NCI-H2107 (cell line): ENCODE measurements at places on chromosomes 4 and X.

DNA sequence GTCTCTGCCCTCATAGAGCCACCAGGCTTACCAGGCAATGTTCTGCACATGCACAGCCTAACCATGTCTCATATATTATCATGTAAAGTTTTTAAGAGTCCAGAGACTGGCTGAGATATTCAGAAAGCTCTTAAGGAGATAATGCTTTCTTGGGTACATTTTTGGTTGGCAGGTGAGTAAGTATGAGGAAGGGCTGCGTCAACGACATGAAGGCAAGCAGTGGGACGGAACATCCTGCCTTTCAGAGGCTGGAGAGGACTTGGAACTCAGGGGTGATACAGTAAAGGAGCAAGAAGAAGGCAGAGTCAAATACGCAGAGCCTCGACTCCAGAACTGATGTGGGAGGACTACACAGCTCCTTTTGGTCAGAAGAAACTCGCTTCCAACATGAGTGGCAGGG lies 74.8 kb upstream of the MTNR1A start:
- no peak for DNase-seq

DNA sequence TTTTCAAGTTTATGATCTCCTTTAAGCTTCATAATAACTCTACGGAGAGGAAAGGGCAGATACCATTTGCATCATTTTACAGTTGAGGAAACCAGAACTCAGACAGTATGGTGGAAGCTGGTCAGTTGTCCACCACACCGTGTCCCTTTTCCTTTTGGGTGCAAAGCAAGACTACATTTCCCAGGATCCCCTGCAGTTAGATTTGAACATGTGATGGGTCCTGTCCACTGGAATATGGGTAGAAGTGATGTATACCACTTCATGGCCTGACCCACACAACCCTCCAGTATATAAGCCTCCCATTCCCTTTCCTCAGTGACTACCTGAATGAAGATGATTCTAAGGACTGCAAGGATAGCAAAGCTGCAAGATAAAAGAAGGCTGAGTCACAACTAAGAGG lies 74.7 kb downstream of the BEND2 start:
- DNase-seq, result no peak

GRCh38 chr4:145937971-145938611 lies 532 bp downstream of the ZNF827 start:
- no peak for DNase-seq

GRCh38 chr4:138445098-138445497 lies 202.9 kb upstream of the SLC7A11 start:
- no peak for DNase-seq

GRCh38 chr4:98754736-98755135 lies 96.3 kb upstream of the TSPAN5 start:
- DNase-seq, result no peak

DNA sequence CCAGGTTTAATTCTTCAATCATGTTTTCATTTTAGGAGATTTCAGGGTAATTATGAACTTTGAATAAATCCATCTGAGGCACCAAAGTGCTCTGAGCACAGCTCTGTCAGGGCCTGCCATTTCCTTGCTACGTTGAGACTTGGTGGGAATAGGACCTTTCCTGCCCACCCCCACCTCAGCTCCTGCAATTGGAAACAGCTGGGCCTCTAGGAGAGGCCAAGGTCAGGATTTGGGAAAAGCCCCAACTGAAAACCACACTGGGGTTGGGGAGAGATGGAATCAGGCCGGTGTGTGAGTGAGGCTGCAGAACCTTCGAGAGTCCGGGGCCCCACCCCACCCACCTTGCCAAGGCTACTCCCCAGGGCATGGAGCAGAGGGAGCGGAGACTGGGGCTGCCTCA lies 212.7 kb upstream of the BCOR start:
- DNase-seq, result no peak

DNA sequence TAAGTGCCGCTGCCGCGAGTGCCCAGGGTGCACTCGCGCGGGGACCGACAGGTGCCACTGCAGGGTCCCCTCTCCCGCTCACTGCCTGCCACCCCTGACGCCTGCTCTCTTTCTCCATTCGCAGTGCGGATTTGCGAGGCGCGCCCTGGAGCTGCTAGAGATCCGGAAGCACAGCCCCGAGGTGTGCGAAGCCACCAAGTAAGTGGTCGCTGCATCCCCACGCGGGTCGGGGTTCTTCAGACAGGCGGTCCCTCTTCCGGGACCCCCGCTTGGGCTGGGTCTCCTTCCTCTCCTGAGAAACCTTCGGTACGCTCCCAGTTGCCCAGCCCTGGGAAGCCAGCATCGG lies 547 bp downstream of the GUCY1A1 start:
- DNase-seq, result no peak

DNA sequence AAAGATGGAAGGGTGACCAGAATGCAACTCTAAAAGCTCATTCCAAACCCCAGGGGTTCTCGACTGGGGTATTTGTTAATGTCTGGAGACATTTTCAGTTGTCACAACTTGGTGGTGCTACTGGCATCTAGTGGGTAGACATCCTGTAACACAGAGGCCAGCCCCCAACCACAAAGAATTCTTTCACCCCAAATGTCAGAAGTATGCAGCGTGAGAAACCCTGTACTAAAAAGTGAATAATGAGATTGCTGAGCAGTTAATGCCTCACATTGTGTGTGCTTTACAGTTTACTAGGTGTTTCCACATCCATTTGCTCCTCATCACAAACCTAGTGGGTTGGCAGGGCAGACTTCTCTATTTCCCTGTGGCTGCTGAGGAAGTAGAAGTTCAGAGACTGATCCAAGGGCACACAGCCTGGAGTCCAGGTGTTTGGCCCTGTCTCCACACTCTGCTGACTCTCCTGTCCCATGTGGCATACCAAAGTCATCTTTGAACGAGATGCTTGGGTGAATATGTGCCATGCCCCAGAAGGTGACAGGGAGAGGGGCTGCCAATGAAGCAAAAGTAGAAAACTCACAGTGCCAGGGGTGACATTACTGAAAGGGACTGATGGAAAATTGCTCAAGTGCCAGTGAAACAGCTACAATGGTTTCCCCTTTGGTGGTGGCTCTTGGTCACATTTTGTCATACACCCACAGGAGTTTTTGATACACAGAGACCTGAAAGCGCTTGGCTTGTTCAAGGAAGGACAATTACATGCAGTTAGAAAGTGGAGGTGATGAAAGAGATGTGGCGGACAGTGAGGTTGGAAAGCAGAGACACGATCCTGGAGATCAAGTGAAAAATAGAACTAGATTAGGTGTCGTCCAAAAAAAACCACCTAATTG lies 10.1 kb upstream of the TMEM154 start:
- DNase-seq, result no peak

DNA sequence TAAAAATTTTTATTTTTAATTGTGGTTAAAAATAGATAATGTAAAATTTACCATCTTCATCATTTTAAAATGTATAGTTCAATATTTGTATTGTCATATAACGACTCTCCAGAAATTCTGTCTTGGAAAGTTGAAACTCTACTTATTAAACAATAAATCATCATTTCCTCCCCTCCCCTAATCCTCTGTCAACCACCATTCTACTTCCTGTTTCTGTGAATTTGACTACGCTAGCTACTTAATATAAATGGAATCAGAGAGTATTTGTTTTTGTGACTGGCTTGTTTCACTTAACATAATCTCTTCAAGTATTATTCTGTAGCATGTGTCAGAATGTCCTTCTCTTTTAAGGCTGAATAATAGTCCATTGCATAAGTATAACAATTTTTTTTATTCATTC lies 729.0 kb upstream of the AADAT start:
- no peak for DNase-seq

- no peak for DNase-seq
Measured at GRCh38 chrX:72120837-72121236, 10.9 kb downstream of the RTL5 start.

DNA sequence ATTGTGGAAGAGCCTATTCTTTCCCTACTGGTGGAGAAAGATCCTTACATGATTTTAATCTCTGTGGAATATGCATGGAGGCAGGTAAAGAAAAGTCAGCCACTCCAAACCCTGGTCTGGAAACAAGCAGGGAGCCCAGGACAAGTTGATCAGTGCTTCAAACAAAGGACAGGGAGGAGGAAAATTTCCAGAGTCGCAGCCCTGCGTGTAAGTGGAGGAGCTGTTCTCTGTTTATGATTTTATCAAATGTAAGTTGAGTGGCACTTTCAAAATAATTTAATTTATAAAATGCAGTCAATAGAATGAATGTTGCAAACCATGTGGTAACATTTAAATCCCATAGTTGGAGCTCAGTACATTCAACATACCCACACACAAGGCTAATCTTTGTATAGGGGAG lies 57.0 kb downstream of the SLC34A2 start:
- no peak for DNase-seq

- DNase-seq, result no peak
Measured at GRCh38 chr4:129623233-129623875, 527.4 kb downstream of the C4orf33 start.

- DNase-seq, result no peak
Measured at GRCh38 chr4:14452001-14452400, 550.3 kb upstream of the CPEB2 start.

GRCh38 chr4:14977830-14978229 lies 24.5 kb upstream of the CPEB2 start:
- DNase-seq, result no peak

- DNase-seq, result no peak
Measured at GRCh38 chrX:149495573-149496071, 9.5 kb downstream of the IDS start.

DNA sequence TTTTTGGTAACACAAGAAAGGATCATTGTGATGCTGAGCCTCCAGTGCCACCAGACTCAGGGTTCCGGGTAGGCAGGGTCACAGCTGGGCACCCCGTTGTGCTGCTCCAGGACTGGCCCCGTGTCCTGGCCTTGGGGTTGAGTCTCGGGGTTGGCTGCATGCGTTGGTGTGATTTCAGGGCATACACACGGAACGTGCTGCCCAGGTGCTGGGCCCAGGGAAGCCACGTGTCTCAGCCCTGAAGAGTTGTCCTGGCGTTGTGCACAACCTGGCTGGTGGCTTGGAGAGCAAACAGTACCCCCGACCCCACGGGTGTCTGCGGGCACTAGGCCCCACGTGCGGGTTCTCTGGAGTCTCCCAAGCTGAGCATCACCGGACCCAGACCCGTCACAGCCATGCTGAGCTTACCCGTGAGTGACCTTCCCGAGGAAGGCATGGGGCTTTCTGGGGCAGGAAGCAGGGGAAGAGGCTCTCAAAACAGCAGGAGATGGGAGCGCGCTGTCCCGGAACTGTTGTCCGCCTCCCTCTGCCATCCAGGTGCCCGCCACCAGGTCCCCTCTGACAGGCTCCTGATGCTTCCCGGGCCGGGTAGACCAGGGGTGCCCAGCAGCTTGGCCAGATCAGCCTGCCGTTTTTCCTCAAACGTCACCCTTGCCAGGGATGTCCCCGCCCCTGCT lies 66.1 kb upstream of the ENPP6 start:
- no peak for DNase-seq

DNA sequence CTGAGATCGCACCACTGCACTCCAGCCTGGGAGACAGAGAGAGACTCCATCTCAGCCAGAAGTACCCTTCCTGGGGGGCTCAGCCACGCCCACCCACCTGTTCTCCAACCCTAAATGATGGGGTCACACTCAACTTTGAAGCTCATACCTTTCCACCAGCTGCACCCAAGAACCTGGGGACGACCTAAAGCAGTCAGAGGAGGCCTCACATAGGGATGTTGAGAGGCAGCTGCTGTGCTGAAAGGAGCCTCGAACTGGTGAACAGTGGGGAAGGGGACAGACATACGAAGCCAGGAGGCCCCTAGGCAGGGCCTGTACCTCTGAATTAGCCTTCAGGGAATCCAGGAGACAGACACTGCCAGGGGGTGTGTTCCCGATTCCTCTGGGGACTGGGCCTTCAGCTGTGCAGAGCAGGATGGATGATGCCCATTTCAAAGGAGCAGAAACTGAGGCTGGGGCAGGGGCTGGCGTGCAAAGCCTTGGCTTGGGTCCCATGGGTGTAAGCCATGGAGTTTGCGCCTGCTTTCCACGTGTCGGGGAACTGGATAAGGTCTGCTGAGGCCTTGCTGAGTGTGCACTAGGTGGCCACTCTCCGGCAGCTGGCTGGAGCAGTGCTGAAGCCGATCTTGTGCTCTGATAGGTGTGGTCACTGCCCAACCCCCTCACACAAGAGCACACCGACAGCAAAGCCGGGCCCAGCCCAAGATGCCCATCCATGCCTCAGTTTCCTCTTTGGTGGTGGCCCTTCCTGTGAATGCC lies 130.8 kb downstream of the CPZ start:
- DNase-seq, result no peak

DNA sequence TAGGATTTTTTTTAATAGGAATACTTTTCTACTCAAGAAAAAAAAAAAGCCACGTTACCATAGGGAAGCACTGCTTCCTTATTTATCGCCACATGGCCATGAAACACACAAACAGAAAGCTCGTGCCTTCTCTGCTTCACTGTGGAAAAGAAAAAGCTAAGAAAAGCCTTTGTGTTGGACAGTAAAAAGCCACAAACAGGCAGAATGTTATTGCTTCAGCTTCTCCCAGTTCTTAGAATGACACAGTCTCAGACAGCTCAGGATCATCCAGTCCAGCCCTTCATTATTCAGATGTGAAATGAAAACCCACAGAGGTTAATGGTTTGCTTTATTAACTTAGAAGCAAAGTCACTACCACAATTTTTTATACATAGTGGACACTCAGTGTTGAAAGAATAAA lies 181.6 kb upstream of the NOCT start:
- DNase-seq, result no peak

- DNase-seq, result no peak
Measured at GRCh38 chrX:47235691-47236103, 2.9 kb downstream of the USP11 start.

GRCh38 chr4:23773884-23774636 lies 115.8 kb downstream of the PPARGC1A start:
- no peak for DNase-seq

- DNase-seq, result no peak
Measured at GRCh38 chr4:101127176-101127790, 220.0 kb downstream of the PPP3CA start.

DNA sequence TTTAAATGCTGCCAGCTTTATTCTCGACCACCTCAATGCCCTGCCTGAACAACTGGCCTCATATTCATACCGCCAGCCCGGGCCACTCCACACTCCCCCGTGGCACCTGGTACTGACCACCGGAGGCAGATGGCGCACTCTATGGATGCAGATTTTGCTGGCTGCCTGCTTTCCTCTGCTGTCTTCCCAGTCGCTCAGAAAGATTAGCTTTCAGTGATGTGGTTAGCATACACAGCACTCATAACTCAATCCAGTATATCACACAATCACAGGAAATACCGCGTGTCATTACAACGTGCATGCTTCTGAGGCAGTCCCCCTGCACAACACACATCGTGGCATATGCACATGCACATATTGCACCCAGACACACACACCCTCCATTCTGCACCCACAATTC lies 147.2 kb upstream of the BCOR start:
- DNase-seq, result peak; percentile 15

GRCh38 chrX:130772776-130773143 lies 130.2 kb downstream of the ENOX2 start:
- peak; percentile 37 for DNase-seq

DNA sequence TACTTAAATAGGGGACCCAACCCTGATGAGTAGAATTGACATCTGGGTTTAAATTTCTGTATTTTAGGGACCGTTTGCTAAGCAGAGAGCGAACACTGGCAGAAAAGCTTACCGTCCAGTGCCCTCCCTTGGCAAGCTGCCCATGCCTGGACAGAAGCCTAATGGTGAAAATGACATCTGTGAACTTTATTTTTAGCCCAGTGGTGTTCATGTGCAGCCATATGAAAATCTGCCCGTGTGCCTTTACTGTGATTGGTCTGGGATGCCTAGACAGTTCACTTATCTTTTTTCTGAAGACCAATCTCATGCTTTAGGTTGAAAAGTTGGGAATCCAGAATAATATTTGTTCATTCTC lies 1.1 kb downstream of the STBD1 start:
- DNase-seq, result no peak

- DNase-seq, result no peak
Measured at GRCh38 chrX:13094374-13094773, 50.0 kb upstream of the FAM9C start.
